ENCODE measurements at places on chromosomes 11 and 22. TPM values are rescaled to one million over a fixed set of nuclear protein-coding genes. Genes with fewer than 3 reads are reported as not detected.

DNA sequence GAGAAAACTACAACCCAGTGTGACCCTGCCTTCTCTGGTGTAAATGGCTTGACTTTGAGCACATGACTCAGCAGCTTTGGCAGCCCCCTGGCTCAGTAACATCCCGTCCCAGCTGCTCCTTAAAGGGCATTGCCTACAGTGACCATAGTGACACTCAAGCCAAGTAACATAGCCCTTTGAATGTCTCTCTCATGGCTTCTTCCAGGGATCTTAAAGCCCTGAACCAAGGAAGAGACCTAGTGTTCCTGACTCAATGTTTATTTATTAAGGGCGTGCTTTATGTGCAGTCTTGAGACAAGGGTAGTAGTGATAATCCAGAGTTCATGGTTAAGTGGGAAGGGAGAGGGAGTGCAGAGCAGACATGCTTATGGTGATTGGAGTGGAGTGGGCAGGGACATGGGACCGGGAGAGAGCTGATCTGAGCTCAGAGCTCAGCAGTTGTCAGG lies 125.7 kb downstream of the PARVA start:
- DNase-seq = no peak

DNA sequence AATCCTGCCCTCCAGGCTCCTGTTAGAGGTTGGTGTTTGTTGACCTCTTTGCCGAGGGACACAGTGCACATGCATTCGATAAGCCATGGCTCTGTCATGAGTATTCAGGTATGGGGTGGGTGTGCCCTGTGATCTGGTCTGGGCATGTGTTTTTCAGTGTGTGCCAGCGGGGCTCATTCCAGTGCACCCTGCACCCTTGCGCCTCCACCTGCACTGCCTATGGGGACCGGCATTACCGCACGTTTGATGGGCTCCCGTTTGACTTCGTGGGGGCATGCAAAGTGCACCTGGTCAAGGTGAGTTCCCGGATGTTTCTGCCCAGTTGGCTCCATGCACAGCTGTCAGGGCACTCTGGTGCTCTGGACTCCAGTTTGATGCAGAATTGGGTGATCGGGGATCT lies 44.2 kb downstream of the OTOG start:
- DNase-seq = no peak

DNA sequence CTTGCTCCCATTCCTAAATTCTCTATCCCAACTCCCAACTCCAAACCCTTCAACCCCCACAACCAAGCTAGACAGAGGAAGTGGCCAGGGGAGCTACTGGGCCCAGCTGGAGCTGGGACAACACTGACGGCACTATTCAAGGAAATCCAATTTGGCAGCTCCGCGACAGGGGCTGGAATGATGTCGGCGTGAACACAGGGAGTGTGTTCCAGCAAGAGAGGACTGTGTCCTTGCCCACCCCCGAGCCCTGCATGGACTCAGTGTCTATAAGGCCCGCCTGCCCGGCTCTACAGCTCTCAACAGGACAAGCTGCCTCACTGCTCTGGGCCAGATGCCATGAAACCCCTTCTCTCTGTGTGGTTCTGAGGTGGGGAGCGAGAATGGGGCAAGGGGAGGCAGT lies 11.3 kb downstream of the PCSK7 start:
- DNase-seq = peak; percentile 49

DNA sequence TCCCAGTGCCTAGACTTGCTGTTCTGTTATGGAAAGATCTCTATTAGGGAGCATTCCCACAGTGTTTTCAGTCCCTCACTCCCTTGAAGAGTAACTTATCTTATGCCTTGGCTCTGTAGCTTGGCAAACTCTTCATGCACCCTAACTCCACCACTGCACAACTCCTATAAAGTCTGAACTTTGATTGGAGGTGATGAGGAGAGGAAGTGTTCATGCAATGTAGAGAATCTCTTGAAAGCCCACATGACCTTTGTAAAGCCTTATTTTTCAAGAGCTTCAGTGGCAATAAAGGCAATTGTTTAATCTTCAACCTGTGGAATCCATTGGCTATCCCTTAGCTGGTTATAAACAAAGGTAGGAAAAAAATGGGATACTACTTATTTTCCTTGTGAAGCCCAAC lies 176.2 kb downstream of the ETS1 start:
- no peak for DNase-seq

- DNase-seq = no peak
These were observed 488.5 kb downstream of the SOX6 start for GRCh38 chr11:15867871-15868270.

DNA sequence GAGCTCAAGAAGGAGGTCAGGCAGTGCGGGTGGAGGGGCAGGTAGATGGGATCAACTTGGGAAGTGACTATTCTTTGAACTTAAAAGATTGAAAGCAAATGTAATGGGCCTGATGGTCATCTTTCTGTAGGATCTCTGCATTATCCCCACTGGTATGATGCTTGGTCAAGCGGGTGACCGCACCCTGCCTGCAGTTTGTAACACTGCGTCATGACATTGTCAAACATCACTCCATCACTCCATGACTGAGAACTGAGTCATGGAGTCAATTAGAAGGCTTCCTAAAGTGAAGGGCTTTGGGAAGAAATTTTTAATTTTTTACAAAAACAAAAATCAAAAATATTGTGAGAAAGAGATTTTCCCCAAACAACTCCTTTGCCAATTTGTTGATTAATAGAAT lies 62.4 kb upstream of the BMAL1 start:
- no peak for DNase-seq

GRCh38 chr11:45031912-45032519 lies 81.3 kb upstream of the TP53I11 start:
- peak; percentile 69 for DNase-seq

DNA sequence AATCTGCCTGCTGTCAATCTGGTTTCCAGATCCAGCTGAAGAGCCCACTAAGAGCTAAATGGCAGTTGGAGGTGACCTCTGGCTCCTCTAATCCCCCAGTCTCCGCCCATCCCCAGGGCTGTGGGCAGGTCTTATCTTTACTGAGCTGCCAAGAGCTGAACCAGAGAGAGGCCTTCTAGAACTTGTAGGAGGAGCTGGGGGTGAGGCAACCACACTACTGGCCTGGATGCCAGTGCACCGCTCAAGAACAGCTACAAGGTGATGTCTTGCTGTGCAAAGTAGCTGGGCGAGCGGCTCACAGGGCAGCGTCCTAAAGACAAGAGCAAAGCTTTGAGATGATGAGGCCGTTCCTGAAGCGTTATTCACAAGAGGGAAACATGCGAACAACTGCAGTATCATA lies 374.6 kb downstream of the CTTN start:
- DNase-seq = no peak

- DNase-seq = no peak
These were observed 8.2 kb downstream of the ALX4 start for GRCh38 chr11:44301564-44302271.

DNA sequence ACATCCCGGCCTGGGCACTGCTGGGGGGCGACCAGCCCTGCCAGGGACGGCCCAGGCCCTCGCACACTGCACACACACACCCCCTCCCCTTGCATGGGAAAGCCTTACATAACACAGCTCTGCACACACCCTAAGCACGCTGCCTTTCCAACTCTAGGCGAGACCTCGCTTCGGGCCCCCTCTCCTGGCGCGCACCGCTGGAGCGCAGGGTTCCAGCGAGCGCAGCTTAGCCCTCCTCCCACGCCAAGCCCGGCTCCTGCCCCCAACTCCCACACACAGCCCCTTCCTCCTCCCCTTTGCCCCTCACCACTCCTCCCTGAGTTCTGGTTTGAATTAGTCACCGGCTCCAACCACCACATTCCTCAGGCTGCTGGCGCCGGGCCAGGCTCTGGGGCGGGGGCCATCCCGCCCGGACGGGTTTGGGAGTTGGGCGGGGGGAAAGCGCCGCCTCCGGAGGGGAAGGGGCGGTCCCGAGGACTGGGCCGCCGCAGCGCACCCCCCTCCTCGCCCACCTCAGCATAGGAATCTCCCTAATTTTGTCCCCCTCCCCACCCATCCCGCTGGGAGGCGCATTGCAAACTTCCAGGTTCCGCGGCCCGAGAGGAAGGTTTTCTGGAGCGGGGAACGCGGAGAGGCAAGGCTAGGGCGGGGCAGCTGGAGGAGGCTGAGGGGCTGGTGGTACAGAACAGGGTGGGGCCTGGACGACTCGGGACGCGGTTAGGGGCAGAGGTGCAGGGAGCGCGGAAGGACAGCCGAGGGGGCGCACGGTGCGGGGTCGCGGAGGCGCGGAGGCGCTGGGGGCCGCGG lies 966 bp downstream of the AHNAK start:
- peak; percentile 90 for DNase-seq

DNA sequence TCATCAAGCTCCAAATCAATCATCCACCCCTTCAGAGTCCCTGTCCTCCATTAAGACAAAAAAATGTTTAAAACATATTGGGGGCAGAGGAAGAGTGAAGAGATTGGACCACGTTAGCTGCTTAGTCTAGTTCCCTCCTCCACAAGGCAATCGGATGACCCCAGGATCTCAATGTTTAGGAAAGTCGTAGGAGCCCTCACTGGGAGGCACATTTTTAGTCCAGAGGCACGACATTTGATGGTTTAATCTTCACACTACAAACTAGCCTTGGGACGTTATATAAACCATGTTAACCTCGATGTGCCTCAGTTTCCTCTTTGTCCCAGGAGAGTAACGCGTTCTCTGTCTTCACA lies 588 bp upstream of the FAT3 start:
- DNase-seq = no peak

DNA sequence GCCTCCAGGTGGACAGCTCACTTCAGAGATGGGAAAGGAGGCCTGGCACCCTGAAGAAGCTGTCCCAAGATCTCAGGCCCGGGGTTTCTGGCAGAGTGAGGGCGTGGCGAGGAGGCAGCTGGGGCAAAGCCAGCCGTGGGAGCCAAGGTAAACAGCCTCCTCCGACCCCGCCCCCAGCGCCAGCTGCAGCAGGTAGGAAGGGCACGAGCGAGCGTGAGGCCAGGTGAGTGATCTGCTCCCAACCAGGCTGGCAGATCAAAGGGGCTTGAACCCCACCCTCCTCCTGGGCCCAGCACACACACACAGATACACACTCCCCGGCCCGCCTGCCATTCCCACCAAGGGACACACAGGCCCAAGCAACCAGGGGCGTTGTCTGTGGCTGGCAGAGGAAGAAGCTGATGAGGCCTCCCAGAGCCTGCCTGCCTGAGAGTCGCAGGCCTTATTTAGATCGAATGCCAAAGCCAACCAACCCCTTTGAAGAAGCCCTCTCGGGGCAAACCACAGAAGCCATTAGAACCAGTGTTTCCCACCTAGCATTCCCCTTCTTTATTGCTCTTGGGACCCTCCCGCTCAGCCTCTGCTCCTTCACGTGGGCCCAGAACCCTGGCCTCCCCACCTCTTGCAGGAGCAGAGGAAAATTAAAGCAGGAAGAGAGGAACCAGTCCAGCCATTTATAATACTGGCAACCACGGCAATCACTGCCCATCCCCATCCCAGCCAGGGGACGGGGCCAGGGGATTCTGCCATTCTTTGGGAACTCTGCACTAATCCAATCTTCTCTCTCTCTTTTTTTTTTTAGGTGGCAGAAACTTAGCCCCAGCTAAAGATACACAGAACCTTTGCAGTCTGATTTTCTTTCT lies 5.0 kb downstream of the PDGFB start:
- DNase-seq = peak; percentile 85

DNA sequence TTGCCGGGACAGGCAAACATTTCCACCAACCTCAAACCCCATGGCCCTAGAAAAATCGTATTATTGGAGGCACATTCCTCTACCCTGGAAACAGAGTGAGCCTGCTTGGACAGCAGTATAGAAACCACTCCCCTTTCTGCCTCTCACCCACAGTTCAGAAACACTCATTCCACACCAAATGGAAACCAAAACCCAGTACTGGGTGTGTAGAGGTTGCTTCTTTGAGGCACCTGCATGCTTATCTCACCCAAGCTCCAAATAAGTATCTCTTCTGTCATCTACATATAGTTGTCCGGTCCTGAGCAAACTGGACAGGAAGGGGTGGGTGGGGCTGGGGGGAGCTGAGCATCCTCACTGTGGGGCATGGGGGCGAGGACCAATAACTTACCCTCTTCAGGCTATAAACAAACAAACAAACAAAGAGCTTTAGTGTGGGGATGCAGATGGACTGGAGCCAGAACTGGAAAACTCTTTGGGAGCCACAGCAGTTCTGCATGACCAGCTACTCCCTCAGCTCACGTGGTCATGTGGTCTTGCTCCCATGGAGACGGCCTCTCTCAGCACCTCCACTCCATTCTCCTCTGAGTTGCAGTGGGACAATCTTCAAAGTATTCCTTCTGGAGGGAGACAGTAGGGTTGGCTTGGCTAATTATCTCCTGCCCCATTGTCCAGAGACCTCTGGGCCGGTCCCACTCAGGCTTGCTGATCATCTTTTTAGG lies 1.0 kb upstream of the PLAAT2 start:
- no peak for DNase-seq

DNA sequence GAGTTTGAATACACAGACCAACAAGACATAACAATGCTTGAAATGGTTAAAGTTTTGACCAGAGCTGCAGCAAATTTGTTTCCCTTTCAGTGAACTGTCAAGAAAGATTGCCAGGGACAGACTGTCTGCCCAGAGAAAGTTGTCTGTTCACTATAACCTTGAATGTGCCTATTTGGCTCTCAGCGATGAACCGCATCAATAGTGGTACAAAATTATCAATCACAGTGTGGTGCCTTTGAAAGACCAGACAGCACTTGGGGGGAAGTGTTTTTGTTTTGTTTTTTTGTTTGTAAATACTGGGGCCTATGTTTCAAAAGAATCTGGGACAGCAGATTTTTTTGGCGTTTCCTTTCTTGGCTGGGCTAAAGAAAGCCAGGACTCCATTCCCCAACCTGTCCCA lies 123.1 kb downstream of the CD44 start:
- no peak for DNase-seq

- DNase-seq = no peak
These were observed 317.9 kb downstream of the ETS1 start for GRCh38 chr11:128269466-128269865.

DNA sequence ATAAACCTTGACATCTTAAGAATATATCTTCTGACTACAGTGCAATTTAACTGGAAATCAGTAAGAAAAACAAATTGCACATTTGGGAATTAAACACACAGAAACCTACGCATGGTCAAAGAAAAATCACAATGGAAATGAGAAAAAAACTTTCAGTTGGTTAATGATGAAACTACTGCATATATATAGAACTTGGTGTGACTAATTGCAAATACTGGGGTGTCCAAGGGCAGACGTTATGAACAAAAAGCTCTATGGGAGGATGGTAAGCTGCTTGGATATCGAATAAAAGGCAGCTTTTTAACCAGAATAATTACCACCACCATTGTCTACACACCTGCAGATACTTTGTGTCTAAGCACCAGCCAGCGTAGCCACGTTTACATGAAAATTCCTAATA lies 791 bp downstream of the GDPD4 start:
- DNase-seq = no peak

The EMID1 gene
- 1.9 TPM for total RNA-seq

The SMTN gene
- 23.1 TPM for total RNA-seq

The CABP4 gene
- 0.85 TPM for total RNA-seq

The FOLH1 gene
- total RNA-seq = not detected

The MYRF gene
- 61.9 TPM for total RNA-seq

The ANO9 gene
- 164 TPM for total RNA-seq

The KRTAP5-8 gene
- total RNA-seq = 5.8 TPM
